Fibroblast of lung (primary cell): ENCODE measurements at places on chromosomes 1 and 21.

- peak; percentile 72 for DNase-seq
These were observed 64.8 kb downstream of the ALPL start for GRCh38 chr1:21573971-21574465.

- DNase-seq = peak; percentile 87
These were observed 3.6 kb upstream of the MXRA8 start for GRCh38 chr1:1361982-1362423.

- no peak for DNase-seq
These were observed 536 bp downstream of the HSF2BP start for GRCh38 chr21:43658769-43659135.

GRCh38 chr1:58456470-58456869, 90.1 kb downstream of the OMA1 start:
- peak; percentile 92 for DNase-seq

- DNase-seq = no peak
These were observed 474.0 kb downstream of the LTN1 start for GRCh38 chr21:28518630-28519029.
